ENCODE measurements at places on chromosomes 4 and X.

- DNase-seq = no peak
These were observed 36.0 kb upstream of the CD99L2 start for GRCh38 chrX:150934453-150934852.

DNA sequence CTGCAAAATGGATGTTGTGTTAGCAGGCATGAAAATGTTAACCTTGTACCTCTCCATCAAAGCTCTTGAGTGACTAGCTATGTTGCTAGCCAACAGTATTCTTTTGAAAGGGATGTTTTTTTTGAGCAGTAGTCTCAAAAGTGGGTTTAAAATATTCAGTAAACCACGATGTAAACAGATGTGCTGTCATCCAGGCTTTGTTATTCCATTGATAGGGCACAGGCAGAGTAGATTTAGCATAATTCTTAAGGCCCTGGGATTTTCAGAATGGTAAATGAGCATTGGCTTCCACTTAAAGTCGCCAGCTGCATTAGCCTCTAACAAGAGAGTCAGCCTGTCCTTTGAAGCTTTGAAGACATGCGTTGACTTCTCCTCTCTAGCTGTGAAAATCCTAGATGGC, 18.4 kb downstream of the FGF2 start:
- DNase-seq = no peak

DNA sequence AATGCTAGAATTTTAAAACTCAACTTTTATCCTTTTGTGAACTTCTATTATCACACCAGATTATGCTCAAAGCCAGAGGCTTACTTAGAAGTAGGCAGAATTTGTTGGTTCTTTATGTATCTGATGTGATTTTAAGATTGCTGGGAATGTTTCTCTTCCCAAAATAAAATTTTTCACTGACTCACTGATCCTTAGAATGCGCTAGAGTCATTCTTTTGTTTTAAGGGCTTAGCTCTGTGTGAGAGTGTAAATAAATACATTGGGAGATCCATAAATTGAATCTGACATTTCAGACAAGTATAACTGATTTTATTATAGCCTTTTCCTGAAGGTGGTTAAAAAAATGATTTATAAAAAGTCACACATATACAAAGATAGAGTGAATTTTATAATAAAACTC, 101.3 kb downstream of the LARP1B start:
- DNase-seq = no peak

DNA sequence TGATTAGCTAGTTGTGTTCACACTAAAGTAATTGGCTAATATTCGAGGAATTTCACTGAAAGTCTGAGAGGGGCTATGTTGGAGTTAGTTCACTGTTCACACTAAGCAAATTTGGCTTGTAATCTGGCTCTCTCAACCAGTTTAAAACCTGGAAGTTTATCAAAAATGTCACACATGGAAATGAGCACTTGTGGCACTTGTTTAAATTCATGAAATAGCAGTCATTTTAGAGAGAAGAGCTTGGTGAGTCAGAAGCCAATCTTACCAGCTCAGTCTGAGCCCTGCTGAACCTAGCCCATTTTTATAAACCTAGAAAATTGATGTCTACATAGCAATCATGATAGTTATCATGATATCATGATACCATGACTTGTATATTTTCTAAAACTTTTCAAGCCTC, 90.7 kb upstream of the JADE1 start:
- no peak for DNase-seq

- no peak for DNase-seq
These were observed 790.8 kb downstream of the PCDH18 start for GRCh38 chr4:136741468-136741867.

- DNase-seq = no peak
These were observed 196.3 kb upstream of the GATB start for GRCh38 chr4:151957153-151957552.

DNA sequence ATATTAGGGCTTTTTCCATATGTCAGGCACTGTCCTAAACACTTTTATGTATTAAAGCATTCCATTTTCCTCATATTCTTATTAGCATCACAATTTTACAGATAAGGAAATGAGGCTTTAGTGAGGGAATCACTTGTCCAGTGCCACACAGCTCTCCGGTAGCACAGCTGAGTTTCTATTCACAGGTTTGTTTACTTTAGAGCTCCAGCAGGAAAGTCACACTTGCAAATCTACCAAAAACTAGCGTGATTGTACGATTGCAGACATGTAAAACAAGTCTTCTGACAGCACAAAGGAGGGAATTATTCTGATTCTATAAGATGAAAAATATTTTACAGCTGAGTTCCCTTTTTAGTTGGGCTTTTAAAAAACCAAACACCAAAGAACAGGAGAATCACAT, 472.1 kb downstream of the TMA16 start:
- DNase-seq = no peak

DNA sequence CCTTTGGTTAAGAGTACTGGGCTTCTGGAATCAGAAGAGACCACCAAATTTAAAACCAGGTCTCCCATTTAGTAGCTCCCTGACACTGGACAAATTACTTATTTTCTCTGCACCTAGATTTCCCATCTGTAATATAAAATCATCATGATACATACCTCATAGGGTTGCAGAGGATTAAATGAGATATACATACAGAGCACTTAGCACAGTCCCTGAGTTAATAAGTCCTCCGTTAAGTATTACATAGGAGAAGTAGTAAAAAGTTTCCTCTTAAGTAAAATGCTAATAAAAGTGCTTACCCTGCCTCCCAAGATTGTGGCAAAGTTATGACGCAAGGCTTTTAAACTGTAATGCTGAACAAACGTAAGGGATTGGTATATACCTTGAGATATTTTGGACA, 539 bp upstream of the CHIC1 start:
- peak; percentile 20 for DNase-seq

GRCh38 chr4:142886566-142886965, 40.5 kb upstream of the INPP4B start:
- no peak for DNase-seq

- no peak for DNase-seq
These were observed 72.6 kb downstream of the FHDC1 start for GRCh38 chr4:153008578-153009199.

GRCh38 chrX:48613502-48614160, 16.3 kb downstream of the WDR13 start:
- DNase-seq = no peak

DNA sequence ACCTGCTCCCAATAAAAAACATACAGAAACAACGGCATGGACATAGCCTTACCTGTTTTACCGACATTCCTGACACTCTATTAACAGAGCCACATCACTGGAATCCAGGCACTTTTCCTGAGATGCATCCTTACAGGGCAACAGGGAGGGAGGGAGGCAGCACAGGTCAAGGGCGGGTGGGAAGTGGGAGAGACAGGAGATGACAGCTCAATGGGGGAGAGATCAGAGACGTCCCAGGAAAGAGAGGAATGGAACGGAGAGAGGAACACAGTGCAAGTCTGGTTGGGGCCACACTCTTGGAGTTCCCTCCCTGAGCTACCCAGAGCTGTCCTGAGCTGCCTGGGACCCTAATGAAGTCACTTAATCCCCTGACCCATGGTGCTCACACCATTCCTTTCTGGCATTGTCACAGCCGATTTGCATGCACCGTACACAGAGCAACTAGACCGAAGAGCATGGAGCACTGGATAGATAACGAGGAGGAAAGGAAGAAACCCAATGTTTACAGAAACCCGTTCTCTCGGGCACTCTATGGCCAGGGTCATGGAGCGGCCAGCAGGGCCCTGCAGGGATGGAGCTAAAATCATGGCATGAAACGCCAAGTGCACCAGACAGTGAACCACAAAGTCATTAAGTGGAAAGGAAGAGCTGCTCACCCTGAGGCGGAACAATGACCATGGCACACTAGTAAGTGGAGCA, 93.1 kb downstream of the NSUN7 start:
- DNase-seq = no peak

GRCh38 chrX:133685822-133686221, 270.5 kb upstream of the GPC4 start:
- DNase-seq = no peak

- DNase-seq = no peak
These were observed 59.3 kb downstream of the MAPK10 start for GRCh38 chr4:86300516-86300915.

DNA sequence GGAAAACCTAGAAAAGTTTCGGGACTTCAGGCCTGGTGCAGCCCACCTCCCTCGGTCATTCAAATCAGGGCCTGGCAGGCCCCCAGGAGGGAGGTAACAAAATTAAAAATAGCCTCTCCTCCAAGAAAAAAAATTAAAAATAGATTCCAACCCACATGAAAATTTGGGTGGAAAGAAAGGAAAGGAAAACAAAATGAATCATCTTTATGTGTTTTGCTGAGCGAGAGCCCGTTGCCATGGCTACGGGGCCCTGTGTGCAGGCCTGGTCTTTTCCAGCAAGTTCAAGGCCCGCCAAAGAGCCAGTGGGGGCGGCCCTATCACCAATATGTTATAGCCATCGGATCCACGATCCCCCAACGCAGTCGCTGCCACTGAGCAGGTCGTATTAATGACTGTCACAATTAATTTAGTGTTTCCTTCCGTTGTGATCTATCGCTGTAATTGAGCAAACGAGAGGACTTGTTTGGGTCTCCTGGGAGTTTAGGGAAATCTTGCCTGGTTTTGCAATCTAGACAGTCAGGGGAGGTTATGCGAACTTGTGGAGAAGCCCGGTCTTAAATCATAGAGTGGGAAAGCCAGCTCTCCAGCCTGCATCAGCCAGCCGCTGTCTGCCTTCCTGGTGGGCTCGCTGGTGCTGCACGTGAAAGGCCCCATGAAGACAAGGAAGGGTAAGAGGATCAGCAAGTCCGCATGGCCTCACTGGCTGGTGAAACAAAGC, 452.4 kb downstream of the BCOR start:
- DNase-seq = no peak

DNA sequence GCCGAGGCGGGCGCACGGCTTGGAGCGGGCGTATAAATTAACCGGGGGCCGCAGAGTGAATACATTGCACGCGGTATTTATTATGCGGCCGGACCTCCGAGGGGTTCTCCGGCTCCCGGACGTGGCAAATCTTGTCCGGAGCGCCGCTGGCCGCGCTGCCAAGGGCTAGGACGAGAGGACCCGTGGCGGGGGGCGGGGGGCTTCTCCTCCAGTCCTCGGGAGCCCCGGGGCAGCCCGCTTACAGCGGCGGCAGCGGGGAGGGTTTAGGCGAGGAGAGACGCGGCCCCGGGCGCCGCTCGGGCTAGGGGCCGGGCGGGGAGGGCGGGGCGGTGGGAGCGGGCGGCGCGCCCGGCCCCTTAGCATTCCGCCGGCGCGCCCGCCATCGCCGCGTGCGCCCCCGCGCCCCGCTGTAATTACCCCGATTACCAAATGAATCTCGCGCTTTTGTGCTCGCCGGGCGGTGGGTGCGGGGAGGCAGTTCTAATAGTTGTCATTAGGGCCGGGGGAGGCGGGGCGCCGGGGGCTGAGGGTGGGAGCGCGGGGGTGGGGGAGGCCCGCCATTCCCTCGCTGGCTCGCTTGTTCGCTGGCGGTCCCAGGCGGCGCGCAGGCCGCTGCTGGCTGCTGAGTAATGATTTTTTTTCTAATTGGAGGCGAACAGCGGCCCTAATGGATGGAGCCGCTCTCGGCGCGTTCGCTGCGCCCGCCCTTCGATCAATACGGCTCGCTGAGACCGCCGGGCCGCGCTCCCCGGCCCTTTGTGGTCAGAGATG, 276.6 kb downstream of the BCOR start:
- no peak for DNase-seq

All from OCI-M1 (cell line).